ENCODE measurements at places on chromosomes 16 and 17. TPM values are rescaled to one million over a fixed set of nuclear protein-coding genes. Genes with fewer than 3 reads are reported as not detected.

DNA sequence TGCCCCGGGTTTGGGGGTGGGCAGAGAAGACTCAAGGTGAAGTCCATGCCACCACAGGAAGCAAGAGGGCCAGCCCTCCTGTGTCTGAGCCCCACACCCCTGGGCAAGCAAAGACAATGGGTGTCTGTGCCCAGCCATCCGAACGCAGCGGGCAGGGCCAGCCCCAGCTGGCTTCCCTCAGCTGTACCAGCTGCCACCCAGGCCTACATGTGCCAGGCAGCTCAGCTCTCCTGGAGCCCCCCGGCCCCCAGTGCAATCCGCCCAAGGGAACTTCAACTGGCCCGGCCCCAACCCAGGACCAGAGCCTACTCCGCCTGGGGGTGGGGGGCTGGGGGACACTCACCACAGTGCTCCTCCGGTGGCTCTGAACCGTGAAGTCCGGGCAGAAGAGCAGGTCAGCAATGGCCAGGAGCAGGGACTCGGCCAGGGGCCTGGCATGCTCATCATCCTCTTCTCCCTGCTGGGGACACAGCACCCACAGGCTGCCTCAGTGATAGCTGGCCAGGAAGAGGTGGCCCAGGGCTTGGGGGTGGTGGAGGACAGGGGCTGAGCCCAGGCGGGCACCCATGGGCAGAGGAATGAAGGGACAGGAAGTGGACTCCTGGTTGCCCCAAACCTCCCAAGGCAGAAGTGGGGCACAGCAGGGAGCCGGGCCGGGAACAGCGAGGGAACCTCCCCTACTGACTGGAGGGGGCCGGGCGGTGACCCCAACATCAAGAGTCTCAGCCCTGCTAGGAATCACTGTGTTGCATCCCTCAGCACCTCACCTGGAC is 9.8 kb downstream of the HID1 start:
- peaks cover 3% of the 10 kb centered on the region for H3K4me1 ChIP-seq
- no peak overlapping the region for H3K27ac ChIP-seq
- no peaks in the 10 kb centered on the region for H3K36me3 ChIP-seq
- no peaks in the 10 kb centered on the region for H3K27me3 ChIP-seq
- no peak overlapping the region for H3K4me3 ChIP-seq
- no peak for DNase-seq

GRCh38 chr17:50350733-50351132 is 4.8 kb downstream of the XYLT2 start:
- H3K4me1 ChIP-seq: peaks cover 40% of the 10 kb centered on the region
- H3K27me3 ChIP-seq: no peaks in the 10 kb centered on the region
- H3K36me3 ChIP-seq: peaks cover 26% of the 10 kb centered on the region
- no peak overlapping the region for H3K27ac ChIP-seq
- peak; percentile 20 for DNase-seq
- no peak overlapping the region for H3K4me3 ChIP-seq

GRCh38 chr16:83926726-83927397 is 26.2 kb upstream of the OSGIN1 start:
- H3K36me3 ChIP-seq: peaks cover 3% of the 10 kb centered on the region
- peaks cover 7% of the 10 kb centered on the region for H3K4me1 ChIP-seq
- no peaks in the 10 kb centered on the region for H3K27me3 ChIP-seq

Gene C17orf67
- polyA plus RNA-seq: not detected
